ENCODE measurements at places on chromosomes 3 and 15.

- DNase-seq = no peak
Observed at GRCh38 chr3:146605106-146605505, at the start of gene PLSCR5. Gene PLSCR5, minus strand, starts transcription at chr3:146605346. Its CDS starts 134 bp downstream, at chr3:146605212.

DNA sequence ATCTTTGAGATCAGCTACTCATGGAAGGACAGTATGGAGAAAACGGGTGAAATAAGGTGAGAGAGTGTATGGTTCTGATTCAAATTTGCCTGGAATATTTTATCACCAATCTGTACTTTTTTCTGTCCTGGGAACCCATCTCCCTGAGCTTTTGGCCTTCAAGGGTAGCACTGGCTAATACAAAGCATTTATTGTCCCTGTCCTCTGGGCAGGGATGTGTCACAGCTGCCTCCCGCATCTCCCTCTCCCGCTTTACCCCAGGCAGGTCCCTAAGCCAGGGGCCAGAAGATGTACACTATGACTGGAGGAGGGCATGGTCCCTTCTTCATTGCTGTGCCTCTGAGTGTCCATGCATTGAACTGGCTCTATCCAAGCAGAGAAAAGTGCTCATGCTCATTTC is 201.7 kb upstream of the CHRNA7 start:
- DNase-seq = no peak

GRCh38 chr3:114760679-114761078 is 386.4 kb downstream of the ZBTB20 start:
- DNase-seq = no peak

- no peak for DNase-seq
Observed at GRCh38 chr3:100033184-100033583, 81.1 kb downstream of the FILIP1L start.

Data from nucleus accumbens (tissue), 56 donors.